ENCODE measurements at places on chromosomes 2 and 18.

DNA sequence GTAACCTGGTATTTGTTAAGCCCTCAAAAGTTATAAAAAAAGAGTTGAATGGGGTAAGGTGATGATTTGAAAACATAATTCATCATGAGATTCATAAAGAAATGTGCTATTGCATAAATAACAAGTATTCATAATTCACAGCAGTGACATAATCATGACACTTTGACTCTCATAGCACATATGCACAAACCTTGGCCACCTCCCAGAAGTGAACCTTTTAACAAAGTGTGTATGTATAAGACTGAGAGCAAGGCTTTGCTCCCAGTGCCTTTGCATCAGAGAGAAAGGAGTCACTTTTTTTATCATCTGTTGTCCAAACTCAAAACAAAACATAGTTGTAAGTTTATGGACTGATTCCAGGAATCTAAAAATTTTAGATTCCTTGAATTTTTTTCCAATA lies 15.0 kb upstream of the HTR2B start:
- DNase-seq: no peak

DNA sequence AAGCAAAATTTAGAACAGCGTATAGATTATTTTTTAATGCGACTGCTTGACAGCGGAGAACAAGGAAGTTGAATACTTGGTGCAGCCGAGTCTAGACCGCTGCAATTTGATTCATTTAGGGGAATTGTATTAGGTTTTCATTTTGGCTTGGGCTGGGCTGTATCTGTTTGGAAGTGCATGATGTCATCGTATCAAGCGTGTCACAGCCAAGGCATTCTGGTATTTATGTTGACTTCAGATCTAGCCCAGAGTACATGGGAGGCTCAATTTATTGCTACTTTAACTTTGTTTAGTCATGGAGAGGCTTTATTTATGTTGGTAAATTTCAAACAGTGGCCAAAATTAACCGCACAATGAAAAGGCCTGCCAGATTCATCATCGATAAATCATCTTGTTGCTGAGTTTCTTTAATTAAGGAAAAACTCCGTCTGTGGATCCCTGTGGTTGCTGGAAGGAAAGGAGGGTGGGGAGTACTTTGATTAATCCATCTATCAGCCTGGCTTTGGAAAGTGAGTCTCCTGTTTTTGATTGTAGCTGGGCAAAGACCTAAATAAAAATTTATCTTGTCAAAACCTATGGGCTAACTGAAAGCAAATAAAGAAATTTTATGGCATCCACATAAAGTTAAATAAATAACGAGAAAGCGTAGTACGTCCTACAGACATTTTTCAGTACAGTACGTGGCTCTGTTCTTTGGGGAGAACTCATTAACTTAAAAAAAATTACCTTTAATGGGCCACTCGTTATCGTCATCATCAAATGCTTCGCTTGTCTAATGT lies 230.4 kb upstream of the SPRED2 start:
- DNase-seq: no peak

DNA sequence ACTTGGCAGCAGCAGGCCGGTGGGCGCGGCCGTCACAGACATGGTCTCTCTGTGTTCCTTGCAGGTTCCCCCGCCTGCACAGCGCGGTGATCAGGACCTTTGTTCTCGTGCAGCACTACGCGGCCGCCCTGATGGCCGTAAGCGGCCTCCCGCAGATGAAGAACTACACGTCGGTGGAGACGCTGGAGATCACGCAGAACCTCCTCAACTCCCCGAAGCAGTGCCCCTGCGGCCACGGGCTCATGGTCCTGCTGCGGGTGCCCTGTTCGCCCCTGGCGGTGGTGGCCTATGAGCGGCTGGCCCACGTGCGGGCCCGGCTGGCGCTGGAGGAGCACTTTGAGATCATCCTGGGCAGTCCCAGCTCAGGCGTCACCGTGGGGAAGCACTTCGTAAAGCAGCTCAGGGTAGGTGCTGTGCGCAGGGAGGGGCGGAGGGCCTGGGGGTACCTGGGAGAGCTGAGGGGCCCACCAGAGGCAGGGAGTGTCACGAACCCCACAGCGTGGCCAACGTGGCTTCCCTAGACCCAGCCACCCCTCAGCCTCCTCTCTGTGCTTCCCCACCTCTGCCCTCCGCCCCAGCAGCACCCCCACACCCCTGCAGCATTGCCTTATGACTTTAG lies 59.3 kb downstream of the NTSR2 start:
- DNase-seq: no peak

GRCh38 chr2:31428001-31428418 lies 13.5 kb upstream of the XDH start:
- DNase-seq: no peak

DNA sequence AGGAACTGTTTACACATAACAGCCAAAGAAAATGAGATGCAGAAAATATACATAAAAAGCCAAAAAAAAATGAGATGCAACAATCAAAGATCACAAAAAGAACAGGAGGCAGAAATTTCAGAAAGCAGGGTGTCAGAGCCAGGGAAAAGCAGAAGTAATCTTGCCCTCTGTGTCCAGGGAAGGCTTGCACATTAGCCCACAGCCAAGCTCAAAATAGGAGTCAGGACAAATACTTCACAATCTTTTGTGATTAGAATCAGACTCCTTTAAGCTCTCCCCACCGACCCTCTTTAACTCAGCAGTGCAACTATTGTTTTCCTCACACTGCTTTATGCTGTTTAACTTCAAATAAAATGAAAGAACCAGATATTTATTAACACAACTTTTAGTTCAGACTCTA lies 34.6 kb downstream of the IAH1 start:
- no peak for DNase-seq

DNA sequence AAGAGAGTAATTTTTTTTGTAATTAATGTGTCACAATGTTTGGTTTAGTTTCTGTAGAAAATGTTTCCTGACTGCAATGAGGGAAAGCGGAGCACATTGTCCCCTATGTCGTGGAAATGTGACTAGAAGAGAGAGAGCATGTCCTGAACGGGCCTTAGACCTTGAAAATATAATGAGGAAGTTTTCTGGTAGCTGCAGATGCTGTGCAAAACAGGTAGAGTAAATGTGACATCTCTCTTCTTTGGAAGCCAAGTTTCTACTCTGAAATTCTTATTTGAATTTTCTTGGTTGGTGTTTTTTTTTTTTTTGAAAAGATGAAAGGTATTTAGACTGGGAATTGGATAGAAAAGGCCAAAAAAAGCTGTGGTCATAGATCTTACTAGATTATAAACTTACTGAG lies 20.0 kb downstream of the RNF138 start:
- no peak for DNase-seq

GRCh38 chr2:212282671-212283261 lies 255.8 kb downstream of the ERBB4 start:
- no peak for DNase-seq

DNA sequence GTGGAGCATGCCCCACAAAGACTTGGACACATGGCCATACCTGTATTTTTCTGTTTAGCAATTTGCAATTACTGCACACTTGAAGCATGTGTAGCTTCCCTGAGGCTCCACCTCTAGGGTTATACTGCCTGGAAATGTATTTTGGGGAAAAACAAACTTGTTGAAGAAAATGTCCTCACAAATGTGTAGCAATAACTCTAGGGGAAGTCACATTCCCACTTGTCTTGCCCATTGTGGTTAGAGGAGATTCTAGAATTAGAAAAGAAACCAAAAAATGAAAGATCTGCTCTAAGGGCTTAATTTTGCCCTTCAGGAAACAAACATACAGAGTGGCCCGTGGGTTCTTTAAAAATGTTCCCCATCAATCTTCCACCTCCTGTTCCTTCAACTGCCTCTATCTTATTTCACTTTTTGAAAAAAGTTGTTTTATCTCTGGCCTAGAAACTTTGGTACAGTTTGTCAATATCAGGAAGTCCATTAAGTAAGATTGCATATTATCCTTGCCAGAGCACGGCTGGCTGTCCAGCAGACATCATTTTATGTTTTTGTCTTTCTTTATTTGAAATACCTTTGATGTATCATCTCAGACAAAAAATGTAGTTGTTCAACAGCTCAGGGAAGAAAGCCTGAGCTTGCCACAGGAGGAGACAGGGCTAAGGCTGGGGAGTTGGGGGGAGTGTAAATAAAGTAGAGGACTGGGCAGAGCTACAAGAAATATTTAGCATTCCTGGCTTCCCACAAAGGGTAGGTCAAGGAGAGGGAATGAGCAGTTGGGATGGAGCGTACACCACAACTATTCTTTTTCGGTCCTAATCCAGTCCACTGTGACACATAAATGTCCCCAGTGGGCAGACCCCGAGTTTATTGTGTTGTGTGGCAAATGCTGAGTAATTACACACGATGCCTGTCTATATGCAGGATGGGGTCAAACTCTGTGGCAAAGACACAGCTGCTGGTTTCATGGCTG lies 96.8 kb upstream of the CDC42EP3 start:
- no peak for DNase-seq

- no peak for DNase-seq
Observed at GRCh38 chr2:121788685-121789084, 33.2 kb downstream of the TSN start.

GRCh38 chr2:233356546-233357308 lies 2.4 kb downstream of the DGKD start:
- no peak for DNase-seq

DNA sequence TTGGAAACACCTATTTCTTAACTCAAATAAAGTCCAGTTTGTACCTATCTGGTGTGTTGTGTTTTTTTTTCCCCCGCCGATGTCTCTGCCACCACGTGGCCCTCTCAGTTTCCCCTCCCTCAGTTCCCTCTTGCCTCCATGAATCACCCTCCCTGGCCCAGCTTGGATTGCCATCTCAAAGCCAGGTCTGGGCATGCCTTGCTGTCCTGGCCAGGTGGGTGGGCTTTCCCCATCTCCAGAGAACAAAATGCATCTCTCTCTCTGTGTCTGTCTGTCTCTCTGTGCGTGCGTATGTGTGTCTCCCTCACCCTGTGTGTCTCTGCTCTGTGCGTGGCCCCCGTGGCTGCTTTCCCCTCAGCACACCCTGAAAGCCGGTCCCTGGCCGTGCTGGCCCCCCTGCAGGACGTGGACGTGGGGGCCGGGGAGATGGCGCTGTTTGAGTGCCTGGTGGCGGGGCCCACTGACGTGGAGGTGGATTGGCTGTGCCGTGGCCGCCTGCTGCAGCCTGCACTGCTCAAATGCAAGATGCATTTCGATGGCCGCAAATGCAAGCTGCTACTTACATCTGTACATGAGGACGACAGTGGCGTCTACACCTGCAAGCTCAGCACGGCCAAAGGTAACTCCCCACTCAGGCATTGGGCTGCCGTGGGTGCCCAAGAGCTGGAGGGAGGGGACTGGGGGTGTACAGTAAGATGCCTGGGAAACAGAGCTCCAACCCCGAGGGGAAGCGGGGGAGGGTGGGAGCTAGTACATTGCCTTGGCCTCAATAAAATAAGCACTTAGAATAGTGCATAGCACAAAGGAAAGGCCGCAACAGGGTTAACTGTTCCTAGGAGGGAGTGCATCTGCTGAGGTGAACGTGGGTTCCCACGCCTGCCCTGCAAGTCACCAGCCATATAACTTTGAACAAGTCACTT lies 31.6 kb upstream of the GMPPA start:
- no peak for DNase-seq

DNA sequence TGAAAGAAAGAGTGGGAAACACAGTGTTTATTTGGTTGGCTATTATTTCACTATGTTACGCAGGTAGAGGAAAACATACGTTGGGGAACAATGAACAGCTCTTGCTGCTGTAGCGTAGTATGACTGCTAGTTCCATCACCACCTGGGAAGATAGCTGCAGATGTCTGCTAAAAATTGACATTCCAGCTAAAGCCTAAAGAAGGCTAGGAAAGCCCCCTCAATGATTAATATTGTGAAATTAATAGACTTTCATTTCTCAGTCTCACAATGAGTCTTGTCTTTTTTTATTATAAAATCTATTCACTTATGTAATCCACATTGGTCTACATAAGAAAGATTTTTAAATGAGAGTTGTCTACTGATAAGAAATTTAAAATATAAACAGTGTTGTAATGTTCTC lies 165.7 kb downstream of the CPS1 start:
- DNase-seq: no peak

GRCh38 chr2:70321370-70321769 lies 19.5 kb upstream of the FAM136A start:
- no peak for DNase-seq

DNA sequence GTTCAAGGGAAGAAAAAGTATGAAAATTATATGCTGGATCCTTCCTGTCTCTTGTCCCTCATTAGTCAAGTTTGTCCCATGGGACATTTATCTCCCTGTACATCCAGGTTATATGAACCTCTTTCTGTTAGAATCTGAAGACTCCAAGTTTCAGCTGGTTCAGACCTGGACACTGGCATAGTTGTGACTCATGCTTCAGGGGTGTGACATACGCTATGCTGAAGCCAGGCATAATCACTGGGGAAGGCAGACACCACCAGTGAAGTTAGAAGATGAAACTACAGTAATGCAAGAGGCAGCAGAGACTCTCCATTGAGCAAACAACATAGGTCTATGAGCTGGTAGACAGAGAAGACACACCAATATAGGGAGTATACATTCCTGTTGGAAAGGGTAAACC lies 269.7 kb upstream of the SLC8A1 start:
- DNase-seq: no peak

- DNase-seq: no peak
Observed at GRCh38 chr2:128313931-128314347, 4.7 kb downstream of the HS6ST1 start.

DNA sequence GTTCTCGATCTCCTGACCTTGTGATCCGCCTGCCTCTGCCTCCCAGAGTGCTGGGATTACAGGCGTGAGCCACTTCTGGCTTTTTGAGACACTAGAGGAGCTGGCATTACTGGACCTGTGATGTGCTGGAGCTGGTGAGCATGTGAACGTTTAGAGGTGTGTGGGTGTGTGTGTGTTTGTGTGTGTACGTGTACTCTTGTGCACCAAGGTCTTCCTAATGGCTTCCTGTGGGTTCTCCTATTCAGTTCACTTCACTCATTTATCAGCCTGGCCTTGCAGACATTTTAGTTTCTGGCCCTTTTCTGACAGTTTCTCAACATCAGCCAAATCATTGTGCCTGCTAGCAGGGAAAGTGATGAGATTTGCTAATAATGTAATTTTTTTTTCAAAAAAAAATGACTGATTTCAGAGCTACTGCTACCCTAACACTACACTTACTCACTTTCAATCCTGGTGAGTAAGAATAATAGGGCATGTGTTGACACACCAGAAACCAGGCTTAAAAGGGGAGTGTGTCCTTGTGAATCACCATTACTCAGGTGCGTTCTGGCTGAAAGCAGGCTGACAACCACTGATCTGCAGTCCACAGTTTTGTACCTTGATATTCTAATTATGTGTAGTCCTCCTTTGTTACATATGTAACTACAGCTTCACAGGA lies 41.0 kb upstream of the ACTR3 start:
- DNase-seq: peak; percentile 7

DNA sequence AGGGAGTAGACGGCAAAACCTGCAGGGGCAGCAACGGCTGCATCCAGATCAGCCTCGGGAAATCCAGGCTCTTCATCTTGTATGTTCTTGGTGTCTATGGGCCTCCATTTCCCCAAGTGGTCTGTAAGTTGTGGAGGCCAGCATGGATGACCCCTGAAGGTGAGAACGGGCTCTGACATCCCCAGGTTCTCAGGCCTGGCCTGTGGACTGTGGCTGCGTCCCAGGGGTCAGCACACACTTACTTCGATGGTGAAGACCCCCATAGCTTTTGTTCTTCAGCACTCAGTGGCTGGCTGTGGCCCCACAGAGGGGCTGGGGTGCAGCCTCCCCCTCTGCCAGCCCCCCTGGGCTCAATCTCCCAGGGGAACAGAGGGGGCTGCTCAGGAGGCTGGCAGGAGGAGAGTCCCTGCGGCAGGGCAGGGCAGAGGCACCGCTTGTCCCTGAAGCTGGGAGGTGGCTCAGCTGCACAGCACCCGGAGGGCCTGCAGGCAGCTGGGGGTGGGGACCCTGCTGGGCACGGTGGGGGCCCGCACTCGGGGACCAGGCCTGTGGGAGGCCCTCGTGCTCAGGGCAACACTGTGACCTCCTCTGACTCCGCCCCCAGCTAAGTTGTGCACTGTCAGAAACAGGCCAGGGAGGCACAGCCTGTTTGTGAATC lies 3.8 kb downstream of the SLC66A3 start:
- no peak for DNase-seq
